ENCODE measurements at places on chromosomes 1 and 21.
A peak's percentile ranks its signal among the peaks of the same experiment; 100 is the strongest.

- no peak for DNase-seq
These were observed 41.0 kb upstream of the ID3 start for GRCh38 chr1:23600283-23600682.

GRCh38 chr1:221157026-221157761 is 278.0 kb downstream of the HLX start:
- DNase-seq = no peak

DNA sequence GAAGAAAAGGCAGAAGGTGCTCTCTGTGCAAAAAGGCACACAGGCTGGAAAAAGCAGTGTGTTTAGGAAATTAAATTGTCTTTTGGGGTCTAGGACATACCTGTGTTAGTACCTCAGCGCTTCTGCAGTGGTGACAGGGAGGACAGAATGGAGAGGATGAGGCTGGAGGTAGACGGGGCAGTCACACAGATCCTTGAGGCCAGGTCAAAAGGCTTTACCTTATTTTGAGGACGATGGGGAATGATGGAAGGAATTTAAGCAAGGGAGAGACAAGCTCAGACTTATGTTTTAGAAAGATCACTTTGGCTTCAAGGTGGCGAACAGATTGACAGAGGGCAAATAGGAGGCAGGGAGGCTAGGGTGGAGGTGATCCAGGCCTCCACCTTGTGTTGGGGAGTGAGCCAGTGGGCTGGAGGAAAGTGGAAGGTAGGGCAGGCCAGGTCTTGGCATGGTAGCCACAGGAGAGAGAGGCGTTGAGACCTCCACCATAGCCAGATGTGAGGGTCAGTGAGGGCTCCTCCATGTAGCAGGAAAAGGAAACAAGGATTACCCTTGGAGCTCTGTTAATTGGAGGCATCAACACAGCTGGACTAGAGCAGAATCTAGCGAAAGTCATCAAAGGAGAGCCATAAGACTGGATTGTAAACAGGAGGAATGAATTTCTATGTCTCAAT is 4.2 kb downstream of the CYP4B1 start:
- DNase-seq = no peak

DNA sequence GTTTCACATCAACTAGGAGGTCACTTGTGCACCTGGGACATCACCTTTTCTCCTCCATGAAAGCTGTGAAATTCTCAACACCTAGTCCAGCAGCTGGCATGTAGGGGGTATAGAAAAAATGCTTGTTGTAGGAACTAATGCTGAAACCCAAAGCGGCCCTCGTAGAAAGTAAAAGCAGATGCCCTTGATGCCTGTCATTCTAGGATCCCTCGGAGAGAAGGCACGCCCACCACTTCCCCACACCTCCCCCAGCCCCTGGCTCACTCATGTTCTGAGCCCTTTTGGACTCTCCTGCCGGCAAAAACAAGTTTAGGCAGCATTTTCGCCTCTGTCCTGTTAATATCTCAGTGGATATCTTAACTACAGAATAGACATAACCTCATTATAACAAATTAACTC is 36.5 kb downstream of the RIPK4 start:
- no peak for DNase-seq

DNA sequence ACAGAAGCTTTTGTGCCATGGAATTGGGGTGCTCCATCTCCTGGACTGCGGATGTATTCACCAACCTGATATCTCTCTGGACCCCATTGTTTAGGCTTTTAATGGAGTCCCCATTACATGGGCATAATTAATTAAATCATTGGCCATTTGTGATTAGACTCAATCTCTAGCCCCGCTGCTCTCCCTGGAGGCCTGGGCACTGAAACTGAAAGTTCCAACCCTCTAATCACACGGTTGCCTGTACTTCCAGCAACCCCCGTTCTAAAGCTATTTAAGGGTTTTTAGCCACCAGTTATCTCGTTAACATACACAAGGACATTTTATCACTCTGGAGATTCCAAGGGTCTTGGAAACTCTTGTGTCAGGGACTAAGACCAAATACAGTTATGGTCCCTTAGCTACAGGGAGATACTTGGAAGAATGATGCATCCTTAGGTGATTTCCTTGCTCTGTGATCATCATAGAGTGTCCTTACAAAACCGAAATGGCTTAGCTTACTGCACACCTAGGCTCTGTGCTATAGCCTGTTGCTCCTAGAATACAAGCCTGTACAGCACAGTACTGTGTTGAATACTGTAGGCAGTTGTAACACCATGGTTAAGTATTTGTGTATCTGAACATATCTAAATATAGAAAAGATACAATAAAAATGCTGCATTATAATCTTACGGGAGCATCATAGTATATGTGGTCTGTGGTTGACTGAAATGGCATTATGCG is 71.8 kb downstream of the VPS13D start:
- no peak for DNase-seq

GRCh38 chr1:227944090-227944930 is 3.4 kb downstream of the WNT9A start:
- no peak for DNase-seq

- peak; percentile 12 for DNase-seq
These were observed 491.0 kb downstream of the MATN1 start for GRCh38 chr1:30232288-30232899.

GRCh38 chr1:180988253-180988752 is 34.4 kb downstream of the STX6 start:
- DNase-seq = no peak

GRCh38 chr1:216430744-216431143 is 7.5 kb upstream of the USH2A start:
- DNase-seq = no peak

GRCh38 chr1:20405051-20405754 is 80.8 kb downstream of the CAMK2N1 start:
- no peak for DNase-seq

DNA sequence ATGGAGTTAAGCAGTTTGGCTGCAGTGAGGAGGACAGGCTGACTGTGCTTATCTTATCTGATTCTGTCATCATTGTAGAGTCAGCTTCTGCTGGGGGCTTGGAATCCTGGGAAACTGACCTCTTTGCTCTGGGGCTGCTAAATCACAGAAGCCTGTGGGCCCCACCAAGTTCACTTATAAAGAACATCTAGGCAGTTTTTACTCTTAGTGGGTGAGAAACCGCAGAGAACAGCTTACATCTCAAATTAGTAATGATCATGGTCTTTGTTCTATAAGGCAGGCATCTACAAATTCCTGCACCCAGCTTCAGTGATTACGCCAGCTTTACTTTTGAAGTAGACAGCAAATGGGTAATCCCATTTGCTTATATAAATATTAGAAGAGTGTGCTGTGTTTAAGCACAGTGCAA is 75.7 kb downstream of the ZC3H11B start:
- DNase-seq = no peak
